ENCODE measurements at places on chromosomes 6 and 20. TPM values are rescaled to one million over a fixed set of nuclear protein-coding genes. Genes with fewer than 3 reads are reported as not detected.

The MTCH1 gene
- total RNA-seq: 129 TPM

The TREM2 gene
- total RNA-seq: not detected

The DZANK1 gene
- 2.8 TPM for total RNA-seq

The TFAP2A gene
- 16.4 TPM for total RNA-seq

The MUCL3 gene
- total RNA-seq: not detected

The HMGCLL1 gene
- total RNA-seq: 0.07 TPM

The NT5E gene
- total RNA-seq: 20.4 TPM

The FAXC gene
- 5.1 TPM for total RNA-seq

The ZSCAN23 gene
- not detected for total RNA-seq

The TNFRSF6B gene
- total RNA-seq: 0.53 TPM

The VGLL2 gene
- total RNA-seq: not detected

The TMEM244 gene
- total RNA-seq: not detected

The OGFR gene
- 38.9 TPM for total RNA-seq

The LTB gene
- total RNA-seq: 0.25 TPM

The CRISP2 gene
- not detected for total RNA-seq

The SNX5 gene
- total RNA-seq: 249 TPM

The BTN1A1 gene
- not detected for total RNA-seq

The PNPLA1 gene
- total RNA-seq: not detected

The LGSN gene
- total RNA-seq: 3.8 TPM

The MROH8 gene
- 0.81 TPM for total RNA-seq

The ACAT2 gene
- 27.0 TPM for total RNA-seq

The MAPK13 gene
- 1.3 TPM for total RNA-seq

The NRM gene
- total RNA-seq: 29.2 TPM

The FERMT1 gene
- total RNA-seq: 17.0 TPM

The PLA2G7 gene
- total RNA-seq: not detected

The MAP7 gene
- total RNA-seq: 32.5 TPM

The GLP1R gene
- not detected for total RNA-seq

The NUDT3 gene
- 5.8 TPM for total RNA-seq

The ZSCAN9 gene
- 6.7 TPM for total RNA-seq

The HLA-DOA gene
- total RNA-seq: 0.50 TPM

Data from A549 treated with RU486 at 1 μM for 4 hours (cell line).